ENCODE measurements at places on chromosomes 7 and 10. TPM values are rescaled to one million over a fixed set of nuclear protein-coding genes. Genes with fewer than 3 reads are reported as not detected.
A peak's percentile ranks its signal among the peaks of the same experiment; 100 is the strongest.

DNA sequence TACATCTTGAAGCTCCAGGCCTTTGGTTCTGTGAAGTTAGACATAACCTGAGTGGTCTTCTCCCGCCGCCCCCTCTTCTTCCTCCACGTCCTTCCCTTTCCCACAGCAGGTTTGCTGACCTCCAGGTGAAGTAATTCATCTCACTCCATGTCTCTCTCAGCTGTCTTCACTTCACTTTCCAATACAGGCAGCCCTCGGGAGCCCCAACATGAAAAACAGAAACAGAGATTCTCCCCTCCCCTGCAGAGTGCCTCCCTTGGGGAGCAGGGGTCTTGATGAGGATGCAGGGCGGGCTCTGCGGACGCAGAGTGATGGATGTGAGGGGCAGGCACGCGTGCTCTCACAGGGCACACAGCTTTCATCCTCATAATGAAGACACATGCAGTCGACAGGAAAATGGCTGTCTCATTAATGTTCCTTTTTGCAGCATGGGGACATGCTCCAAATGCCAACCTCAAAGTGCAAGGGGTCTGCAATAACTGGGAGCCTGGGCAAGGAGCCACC is 95.6 kb downstream of the GPAM start:
- no peaks in the 10 kb centered on the region for H3K4me1 ChIP-seq
- DNase-seq: no peak
- H3K36me3 ChIP-seq: no peaks in the 10 kb centered on the region
- no peak overlapping the region for H3K27ac ChIP-seq

GRCh38 chr10:45106236-45106856 is 105.6 kb downstream of the ZNF22 start:
- H3K4me1 ChIP-seq: no peaks in the 10 kb centered on the region
- no peak overlapping the region for H3K4me3 ChIP-seq
- H3K36me3 ChIP-seq: no peaks in the 10 kb centered on the region

GRCh38 chr10:15015451-15015850 is 28.3 kb upstream of the OLAH start:
- no peaks in the 10 kb centered on the region for H3K4me1 ChIP-seq
- H3K27me3 ChIP-seq: no peaks in the 10 kb centered on the region
- H3K4me3 ChIP-seq: no peak overlapping the region
- H3K36me3 ChIP-seq: no peaks in the 10 kb centered on the region
- DNase-seq: no peak

DNA sequence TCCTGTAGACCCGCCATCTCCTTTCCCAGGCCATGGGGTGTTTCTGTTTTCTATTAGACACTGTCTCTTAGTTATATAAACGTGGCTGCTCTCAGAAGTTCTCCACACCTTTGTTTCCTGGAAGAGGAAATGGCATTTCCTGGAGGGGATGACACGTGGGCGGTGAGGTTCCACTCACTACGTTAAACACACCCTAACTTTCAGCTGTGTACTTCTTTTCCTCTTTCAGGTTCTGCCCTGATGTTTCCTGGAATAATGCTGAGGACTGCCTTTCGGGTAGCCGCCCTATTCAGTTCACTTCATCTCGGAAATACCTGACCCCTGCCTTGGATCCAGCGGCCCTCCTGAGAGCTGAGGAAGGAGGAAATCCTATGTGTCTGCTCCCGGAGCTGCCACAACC is 3.4 kb upstream of the PRKCQ start:
- no peaks in the 10 kb centered on the region for H3K27me3 ChIP-seq
- peak; percentile 39 for DNase-seq
- H3K27ac ChIP-seq: peak overlapping the region; percentile 83
- H3K4me3 ChIP-seq: peak overlapping the region; percentile 99
- H3K36me3 ChIP-seq: peaks cover 18% of the 10 kb centered on the region
- peaks cover 63% of the 10 kb centered on the region for H3K4me1 ChIP-seq

DNA sequence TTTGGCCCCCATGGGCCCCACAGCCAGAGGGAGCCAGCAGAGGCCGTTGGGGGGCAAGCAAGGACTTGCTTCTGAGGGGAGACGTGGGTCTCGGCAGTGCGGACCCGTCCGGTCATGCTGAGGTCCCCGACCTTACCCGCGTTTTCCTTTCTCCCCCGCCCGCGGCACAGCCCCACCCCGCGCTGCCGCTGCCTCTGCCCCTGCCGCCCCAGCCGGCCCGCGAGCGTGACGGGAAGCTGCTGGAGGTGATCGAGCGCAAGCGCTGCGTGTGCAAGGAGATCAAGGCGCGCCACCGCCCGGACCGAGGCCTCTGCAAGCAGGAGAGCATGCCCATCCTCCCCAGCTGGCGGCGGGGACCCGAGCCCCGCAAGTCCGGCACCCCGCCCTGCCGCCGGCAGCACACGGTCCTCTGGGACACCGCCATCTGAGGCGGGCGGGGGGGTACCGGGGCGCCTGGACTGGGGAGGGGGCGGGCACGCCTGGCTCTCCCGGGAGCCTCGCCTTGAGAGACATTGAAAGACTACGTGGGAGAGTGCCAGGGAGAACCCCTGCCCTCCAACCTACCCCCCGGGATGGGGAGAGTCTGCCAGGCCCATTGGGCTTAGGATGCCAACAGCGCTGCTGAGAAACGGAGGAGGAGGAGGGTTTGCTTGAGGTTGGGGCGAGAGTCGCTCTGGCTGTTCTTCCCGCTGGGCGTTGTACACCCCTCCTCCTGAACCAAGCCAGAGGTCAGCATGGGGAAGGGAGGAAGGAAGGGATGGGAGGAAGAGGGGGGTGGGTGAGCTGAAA is 9.9 kb downstream of the NYAP1 start:
- DNase-seq: no peak
- no peaks in the 10 kb centered on the region for H3K36me3 ChIP-seq
- peaks cover 13% of the 10 kb centered on the region for H3K4me1 ChIP-seq
- peak overlapping the region; percentile 13 for H3K4me3 ChIP-seq

GRCh38 chr10:133126431-133127290 is 33.4 kb upstream of the KNDC1 start:
- no peaks in the 10 kb centered on the region for H3K36me3 ChIP-seq
- no peak overlapping the region for H3K27ac ChIP-seq
- no peaks in the 10 kb centered on the region for H3K27me3 ChIP-seq

- no peak overlapping the region for H3K27ac ChIP-seq
- no peaks in the 10 kb centered on the region for H3K4me1 ChIP-seq
- DNase-seq: no peak
- H3K27me3 ChIP-seq: no peaks in the 10 kb centered on the region
- H3K36me3 ChIP-seq: no peaks in the 10 kb centered on the region
Measured at GRCh38 chr7:29224726-29225125, 30.2 kb downstream of the CHN2 start.

- no peaks in the 10 kb centered on the region for H3K4me1 ChIP-seq
- H3K36me3 ChIP-seq: no peaks in the 10 kb centered on the region
- H3K27me3 ChIP-seq: no peaks in the 10 kb centered on the region
- no peak for DNase-seq
- H3K4me3 ChIP-seq: no peak overlapping the region
Measured at GRCh38 chr7:101941481-101942383, 124.3 kb downstream of the CUX1 start.

- H3K4me3 ChIP-seq: no peak overlapping the region
- no peaks in the 10 kb centered on the region for H3K36me3 ChIP-seq
- H3K4me1 ChIP-seq: no peaks in the 10 kb centered on the region
- H3K27ac ChIP-seq: no peak overlapping the region
- peaks cover 6% of the 10 kb centered on the region for H3K27me3 ChIP-seq
Measured at GRCh38 chr10:5361966-5362365, 2.8 kb upstream of the UCN3 start.

- H3K4me3 ChIP-seq: no peak overlapping the region
- H3K36me3 ChIP-seq: no peaks in the 10 kb centered on the region
- H3K27me3 ChIP-seq: no peaks in the 10 kb centered on the region
- no peak overlapping the region for H3K27ac ChIP-seq
- DNase-seq: no peak
Measured at GRCh38 chr10:19411119-19411518, 362.5 kb downstream of the MALRD1 start.

DNA sequence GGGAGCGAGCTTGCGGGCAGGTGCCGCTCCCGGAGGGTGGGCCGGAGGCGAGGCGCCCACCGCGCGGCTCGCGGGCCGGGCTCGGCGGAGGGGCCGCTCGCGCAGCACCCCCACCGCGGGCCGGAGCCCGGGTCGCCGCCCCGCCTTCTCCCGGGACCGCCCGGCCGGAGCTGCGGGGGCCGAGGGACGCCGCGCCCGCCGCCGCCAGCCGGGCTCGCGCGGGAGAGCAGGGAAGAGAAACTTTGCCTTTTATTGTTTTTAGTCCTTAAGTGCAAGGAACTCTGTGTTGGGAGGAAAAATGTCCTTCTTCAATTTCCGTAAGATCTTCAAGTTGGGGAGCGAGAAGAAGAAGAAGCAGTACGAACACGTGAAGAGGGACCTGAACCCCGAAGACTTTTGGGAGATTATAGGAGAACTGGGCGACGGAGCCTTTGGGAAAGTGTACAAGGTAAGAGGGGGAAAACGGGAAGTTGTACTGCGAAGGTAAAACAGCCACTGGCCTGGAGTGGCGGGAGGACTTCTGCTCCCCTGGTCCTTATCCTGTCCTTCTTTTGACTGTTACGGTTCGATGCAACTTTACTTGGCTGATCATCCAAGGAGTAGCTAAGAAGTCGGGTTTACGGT is 620 bp downstream of the SLK start:
- H3K27ac ChIP-seq: peak overlapping the region; percentile 60
- peak overlapping the region; percentile 99 for H3K4me3 ChIP-seq
- H3K27me3 ChIP-seq: no peaks in the 10 kb centered on the region
- DNase-seq: no peak
- no peaks in the 10 kb centered on the region for H3K36me3 ChIP-seq

DNA sequence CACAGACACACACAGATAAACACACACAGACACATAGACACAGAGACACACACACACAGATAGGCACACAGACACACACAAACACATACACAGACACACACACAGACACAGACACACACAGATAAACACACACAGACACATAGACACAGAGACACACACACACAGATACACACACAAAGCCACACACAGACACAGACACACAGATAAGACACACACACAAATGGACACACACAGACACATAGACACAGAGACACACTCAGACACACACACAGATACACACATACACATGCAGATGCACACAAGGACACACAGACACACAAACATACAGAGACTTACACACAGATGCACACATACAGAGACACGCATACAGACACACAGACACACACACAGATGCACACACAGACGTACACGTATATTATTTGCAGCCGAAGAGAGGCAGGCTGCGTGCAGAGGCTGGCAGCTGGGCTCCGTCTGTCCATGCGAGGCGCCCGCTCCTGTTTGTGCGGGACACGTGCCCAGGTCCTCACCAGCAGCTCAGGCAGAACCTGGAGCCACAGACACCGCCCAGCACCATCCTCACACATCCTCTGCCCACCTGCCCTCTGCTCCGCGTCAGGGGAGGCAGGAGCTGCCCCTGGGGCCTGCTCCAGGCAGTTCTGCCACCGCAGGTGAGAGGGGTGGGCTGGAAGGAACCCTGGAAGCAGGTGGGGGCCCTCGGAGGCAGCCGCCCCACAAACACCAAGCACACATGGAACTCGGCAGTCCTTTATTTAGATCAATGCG is 1.2 kb downstream of the CALML5 start:
- DNase-seq: no peak
- no peaks in the 10 kb centered on the region for H3K36me3 ChIP-seq
- no peaks in the 10 kb centered on the region for H3K4me1 ChIP-seq
- no peaks in the 10 kb centered on the region for H3K27me3 ChIP-seq
- H3K27ac ChIP-seq: no peak overlapping the region

DNA sequence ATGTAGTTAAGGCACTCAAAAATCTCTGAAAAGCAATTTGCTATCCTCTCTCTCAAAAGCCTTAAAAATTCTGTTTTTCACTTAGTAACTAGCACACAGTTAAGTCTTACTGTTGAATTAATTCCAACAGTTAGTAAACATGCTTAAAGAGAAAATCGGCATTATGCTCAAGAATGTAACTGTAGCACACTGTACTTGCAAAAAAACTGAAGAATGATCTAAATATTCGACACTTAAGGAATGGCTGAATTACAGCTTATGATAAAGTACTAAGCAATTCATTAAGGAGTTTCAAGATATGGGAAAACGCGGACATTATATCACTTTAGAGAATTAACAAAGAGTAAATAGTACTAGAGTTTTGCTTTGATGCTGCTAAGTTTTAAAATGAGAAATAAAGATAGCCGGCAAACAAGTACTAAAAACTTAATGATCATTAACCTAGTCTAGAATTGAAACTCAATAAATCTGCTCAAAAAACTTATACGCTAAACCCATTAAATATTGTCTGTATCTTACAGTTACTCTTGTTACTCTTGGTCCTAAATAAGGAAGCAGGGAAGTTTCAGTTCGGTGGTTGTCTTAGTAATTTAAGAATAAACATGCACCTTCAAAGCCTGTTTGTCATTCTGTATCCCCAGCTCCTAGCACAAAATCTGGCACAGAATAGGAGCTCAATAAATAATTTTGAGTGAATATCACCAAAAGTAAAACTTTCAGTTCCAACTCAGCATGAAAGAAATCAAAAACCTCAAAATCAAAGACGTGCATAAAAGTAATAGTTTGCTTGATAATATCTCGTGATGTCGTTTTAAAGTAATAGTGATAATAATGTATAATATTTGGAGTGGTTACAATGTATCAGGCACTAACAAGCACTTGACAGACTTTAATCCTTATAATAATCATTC is 1.2 kb downstream of the TRDMT1 start:
- H3K27me3 ChIP-seq: no peaks in the 10 kb centered on the region
- peaks cover 15% of the 10 kb centered on the region for H3K4me1 ChIP-seq
- no peaks in the 10 kb centered on the region for H3K36me3 ChIP-seq

DNA sequence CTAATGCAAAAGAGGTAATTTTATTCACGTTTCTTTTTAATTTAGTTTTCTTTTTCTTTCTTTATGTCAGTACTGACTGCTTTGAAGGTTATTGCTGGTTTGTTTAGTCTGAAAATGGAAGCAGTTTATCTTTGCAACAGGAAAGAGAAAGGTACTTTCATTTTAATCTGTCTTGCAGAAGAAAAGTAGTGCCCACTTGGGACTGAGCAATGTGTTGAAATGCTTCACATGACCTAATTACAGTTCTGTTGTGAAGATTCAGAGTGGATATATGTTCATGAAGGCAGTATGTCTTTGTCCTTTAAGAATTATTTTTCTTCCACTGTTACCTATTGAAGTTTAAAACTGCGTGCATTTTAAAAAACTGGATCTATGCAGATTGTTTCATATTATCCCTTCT is 80.1 kb downstream of the ANKIB1 start:
- peaks cover 10% of the 10 kb centered on the region for H3K36me3 ChIP-seq
- no peak overlapping the region for H3K27ac ChIP-seq
- H3K4me3 ChIP-seq: no peak overlapping the region

- H3K36me3 ChIP-seq: no peaks in the 10 kb centered on the region
- no peak overlapping the region for H3K27ac ChIP-seq
- H3K4me3 ChIP-seq: no peak overlapping the region
Measured at GRCh38 chr7:132750530-132751217, 174.4 kb upstream of the PLXNA4 start.

Gene LRRC17
- 0.69 TPM for total RNA-seq

Gene ASL
- 15.6 TPM for total RNA-seq

Gene AUTS2
- 32.4 TPM for total RNA-seq

Gene MACC1
- 1.0 TPM for total RNA-seq

Gene NMT2
- 47.8 TPM for total RNA-seq

Gene GBX1
- not detected for total RNA-seq

Gene LRRD1
- 0.44 TPM for total RNA-seq

Gene GPR26
- total RNA-seq: not detected

Gene ELFN1
- not detected for total RNA-seq
